Adrenal gland (tissue), 19 donors: ENCODE measurements at places on chromosomes 16 and 17. TPM values are rescaled to one million over a fixed set of nuclear protein-coding genes. Genes with fewer than 3 reads are reported as not detected.
A peak's percentile ranks its signal among the peaks of the same experiment; 100 is the strongest.

Gene SCNN1B
- total RNA-seq: 0.28 TPM

Gene EIF3C
- total RNA-seq: 416 TPM

Gene NT5C3B
- 43.8 TPM for total RNA-seq

Gene TMIGD1
- total RNA-seq: not detected

Gene PSMD7
- 76.9 TPM for total RNA-seq

Gene KCNG4
- total RNA-seq: 0.44 TPM

Gene CLEC18A
- 3.6 TPM for total RNA-seq

Gene NAGS
- total RNA-seq: 1.2 TPM

Gene SBK1
- total RNA-seq: 4.2 TPM

Gene TLCD3B
- total RNA-seq: 0.23 TPM

Gene CCL17
- not detected for total RNA-seq

Gene MYH13
- not detected for total RNA-seq

Gene GPR179
- 0.10 TPM for total RNA-seq

Gene TPSAB1
- 1.1 TPM for total RNA-seq

DNA sequence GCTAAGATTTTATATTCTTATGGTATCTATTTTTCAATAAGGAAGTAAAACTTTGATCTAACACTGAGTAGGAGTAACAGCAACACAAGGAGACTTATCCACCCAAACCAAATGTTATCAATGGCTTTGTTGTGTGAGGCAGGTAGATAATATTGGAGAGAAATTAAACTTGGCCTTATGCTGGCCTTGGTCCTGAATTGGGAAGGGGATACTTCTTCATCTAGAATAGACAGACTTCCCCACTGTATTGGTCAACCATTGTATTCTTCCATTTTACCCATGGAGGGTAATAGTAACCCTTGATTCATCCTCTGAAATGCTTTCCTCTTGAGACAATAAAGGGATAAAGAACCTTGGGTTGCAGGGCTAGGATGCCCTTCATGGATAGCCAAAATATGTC lies 76.3 kb upstream of the ANKFN1 start:
- DNase-seq: no peak

DNA sequence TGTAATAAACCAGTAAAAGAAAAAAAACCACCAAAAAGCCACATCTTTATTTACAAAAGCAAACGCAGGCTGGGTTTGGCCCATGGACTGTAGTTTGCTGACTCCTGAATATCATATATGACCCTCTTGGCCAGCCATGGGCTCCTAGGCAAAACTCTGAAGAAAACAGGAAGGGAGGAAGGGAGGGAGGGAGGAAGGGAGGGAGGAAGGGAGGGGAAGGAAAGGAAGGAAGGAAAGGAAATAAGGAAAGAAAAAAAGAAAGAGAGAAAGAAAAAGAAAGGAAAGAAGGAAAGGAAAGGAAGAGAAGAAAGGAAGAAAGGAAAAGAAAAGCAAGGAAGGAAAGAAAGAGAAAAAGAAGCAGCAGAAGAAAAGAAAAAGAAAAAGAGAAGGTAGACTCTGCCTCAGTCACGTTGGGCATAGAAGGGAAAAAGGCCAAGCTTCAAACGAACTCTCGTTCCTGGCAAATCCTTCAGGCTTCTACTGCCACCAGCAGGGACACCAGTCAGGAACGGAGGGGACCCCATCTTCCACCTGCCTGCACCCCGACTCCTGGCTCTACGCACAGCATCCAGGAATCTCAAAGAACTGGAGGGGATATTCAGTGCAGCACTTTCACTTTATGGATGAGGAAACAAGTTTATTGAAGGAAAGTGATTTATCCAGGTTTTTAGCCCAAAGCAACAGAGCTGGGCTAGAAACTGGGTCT lies 22.1 kb downstream of the CDC42EP4 start:
- no peak for DNase-seq

- DNase-seq: no peak
Measured at GRCh38 chr17:36937959-36938565, 787 bp downstream of the LHX1 start.

DNA sequence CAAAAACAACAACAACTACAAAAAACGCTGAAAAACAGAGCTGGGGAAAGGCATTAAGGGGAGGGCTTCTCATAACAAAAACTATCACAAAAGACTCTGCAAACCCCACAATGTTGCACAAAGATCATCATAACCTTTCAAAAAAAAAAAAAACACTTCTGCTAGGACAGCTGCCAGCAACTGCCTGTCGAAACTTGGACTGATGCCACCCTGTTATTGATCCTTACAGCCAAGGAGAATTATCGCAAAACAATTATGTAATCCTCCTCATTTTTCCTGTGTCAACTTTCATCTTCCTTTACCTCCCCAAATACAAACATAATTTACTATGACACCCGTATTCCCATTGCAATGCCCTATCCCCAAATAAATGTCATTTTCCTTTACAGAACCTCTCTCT lies 9.3 kb downstream of the CCDC40 start:
- no peak for DNase-seq

- DNase-seq: no peak
Measured at GRCh38 chr17:68387435-68388218, 69.7 kb downstream of the WIPI1 start.

- DNase-seq: no peak
Measured at GRCh38 chr17:65559461-65559803, 2.0 kb downstream of the AXIN2 start.

- DNase-seq: peak; percentile 25
Measured at GRCh38 chr16:28212532-28212873, 738 bp upstream of the XPO6 start.

- DNase-seq: peak; percentile 85
Measured at GRCh38 chr17:57868007-57868909, 18.4 kb upstream of the MRPS23 start.

- no peak for DNase-seq
Measured at GRCh38 chr16:49955858-49956257, 69.2 kb upstream of the CNEP1R1 start.

GRCh38 chr17:28306954-28307401 lies 12.0 kb upstream of the TMEM97 start:
- DNase-seq: no peak

- no peak for DNase-seq
Measured at GRCh38 chr16:84585886-84586285, 32.0 kb downstream of the COTL1 start.

DNA sequence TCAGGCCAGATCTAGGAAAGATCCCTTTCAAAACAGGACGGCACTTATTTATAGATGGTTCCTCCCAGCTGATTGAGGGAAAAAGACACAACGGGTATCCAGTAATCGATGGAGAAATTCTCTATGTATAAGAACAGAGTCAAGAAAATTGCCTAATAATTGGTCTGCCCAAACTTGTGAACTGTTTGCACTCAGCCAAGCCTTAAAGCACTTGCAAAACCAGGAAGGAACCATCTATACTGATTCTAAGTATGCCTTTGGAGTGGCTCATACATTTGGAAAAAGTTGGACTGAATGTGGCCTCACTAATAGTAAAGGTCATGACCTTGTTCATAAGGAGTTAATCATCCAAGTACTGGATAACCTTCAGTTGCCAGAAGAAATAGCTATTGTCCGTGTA lies 5.9 kb downstream of the HPR start:
- no peak for DNase-seq

- no peak for DNase-seq
Measured at GRCh38 chr16:68091380-68092261, 6.5 kb downstream of the NFATC3 start.

GRCh38 chr17:77748436-77748835 lies 210.1 kb upstream of the TNRC6C start:
- no peak for DNase-seq

- DNase-seq: no peak
Measured at GRCh38 chr16:55915096-55915827, 40.1 kb upstream of the CES5A start.

GRCh38 chr17:46262271-46262670 lies 32.7 kb upstream of the LRRC37A start:
- no peak for DNase-seq

- DNase-seq: no peak
Measured at GRCh38 chr16:15894571-15895374, 6.4 kb upstream of the CEP20 start.

DNA sequence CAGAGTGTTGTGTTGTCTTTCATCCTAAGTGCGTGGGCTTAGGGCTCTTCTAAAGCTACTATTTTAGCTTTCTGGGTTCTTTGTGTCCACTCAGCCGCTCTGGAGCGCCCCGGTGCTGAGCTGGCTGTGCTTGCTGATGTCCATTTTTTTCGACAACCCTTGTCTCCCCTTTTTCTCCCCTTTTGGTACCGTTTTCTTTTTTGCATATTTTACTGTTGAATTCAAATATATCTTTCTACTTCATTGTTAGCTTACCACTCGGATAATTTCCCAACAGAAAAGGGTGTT lies 1.2 kb downstream of the SRRM2 start:
- no peak for DNase-seq

- no peak for DNase-seq
Measured at GRCh38 chr17:14575471-14575953, 274.6 kb downstream of the HS3ST3B1 start.

GRCh38 chr16:53415504-53415903 lies 18.8 kb upstream of the RBL2 start:
- DNase-seq: no peak

GRCh38 chr16:50261707-50262235 lies 4.6 kb upstream of the ADCY7 start:
- DNase-seq: no peak

DNA sequence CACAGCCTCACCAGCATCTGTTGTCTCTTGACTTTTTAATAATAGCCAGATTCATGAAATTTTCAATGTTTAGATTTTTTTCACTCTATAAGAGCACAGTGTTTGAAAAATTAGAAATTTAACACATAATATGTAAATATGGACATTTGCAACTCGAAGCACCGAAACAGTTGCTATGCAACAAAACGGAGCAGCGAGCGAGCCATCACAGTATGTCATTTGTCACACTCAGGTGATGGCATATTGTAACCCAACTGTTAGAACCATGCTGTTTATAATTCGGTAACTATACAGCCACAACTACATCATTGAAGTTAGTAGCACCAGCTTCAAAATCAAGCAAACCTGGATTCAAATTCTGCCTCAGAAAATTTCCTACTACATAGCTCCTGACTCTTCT lies 410.8 kb downstream of the NPIPA8 start:
- DNase-seq: no peak

DNA sequence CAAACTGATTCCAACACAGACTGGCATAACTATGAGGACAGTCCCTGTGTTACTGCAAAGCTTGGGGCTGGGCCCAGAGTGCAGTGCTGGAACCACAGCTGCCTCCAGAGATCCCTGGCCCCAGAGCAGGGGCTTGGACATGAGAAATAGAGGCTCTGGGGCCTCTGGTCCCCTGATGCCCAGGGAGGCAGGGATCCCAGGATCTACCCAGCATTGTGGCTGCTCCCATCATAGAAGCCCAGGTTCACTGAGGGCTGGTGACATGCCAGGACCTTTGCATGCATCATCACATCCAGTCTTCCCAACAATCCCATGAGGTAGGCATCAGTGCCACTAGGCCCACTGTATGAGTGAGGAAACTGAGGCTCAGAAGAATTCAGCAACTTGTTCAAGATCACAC lies 95.8 kb downstream of the TMEM132E start:
- no peak for DNase-seq

DNA sequence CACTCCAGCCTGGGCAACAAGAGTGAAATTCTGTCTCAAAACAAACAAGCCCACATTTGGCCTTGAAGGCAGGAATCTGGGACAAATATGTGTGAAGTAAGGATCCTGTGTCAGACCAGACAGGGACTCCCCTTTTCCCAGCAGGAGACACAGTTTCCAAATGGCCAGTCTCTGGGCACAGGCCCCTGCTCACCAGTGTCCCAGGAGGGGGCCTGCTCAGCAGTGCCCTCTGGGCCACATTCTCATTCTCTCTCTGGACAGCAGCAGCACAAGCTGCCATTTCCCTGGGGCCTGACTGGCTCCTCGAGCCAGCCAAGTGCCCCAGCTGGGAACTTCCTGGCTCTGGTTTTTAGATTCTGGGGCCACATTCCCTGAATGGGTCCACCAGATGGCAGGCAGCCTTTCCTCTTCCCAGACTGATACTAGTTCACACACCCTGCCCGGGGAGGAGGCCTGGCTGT lies 11.7 kb upstream of the MNT start:
- peak; percentile 42 for DNase-seq

DNA sequence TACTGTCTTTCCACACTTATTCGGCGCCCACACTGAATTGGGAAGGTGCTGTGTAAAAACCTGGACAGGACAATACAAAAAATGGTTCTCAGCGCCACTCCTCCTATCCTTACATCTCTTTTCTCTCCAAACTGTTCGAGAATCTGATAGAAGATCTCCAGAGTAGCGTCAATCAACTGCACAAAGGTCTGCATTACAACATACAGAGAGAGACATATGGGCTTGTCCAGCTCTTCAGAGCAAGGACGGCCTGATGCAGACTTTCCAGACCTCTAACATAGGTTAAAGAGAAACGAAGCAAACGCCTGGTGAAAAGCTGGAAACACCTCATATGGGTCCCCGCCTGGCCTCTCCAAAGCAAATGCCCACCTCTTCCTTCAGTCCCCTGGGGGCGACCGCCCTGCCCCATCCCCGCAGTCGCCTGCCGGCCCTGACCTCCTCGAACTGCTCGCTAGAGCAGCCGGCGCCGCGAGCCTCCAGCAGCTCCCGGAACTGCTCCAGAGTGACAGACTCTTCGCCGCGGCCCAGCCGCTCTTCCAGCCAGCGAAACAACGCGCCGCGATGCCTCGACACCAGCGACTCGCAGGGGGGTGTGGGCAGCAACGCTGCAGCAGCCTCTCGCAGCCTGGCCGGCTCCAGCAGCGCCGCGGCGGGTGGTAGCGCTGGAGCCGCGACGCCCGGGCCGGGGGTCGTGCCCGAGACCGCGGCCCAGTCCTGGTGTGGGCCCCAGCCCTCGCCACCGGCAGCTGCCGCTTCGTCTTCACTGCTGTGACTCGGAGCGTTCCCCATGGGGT lies 526 bp downstream of the ZZEF1 start:
- DNase-seq: peak; percentile 46
